ENCODE measurements at places on chromosomes 2 and 18. TPM values are rescaled to one million over a fixed set of nuclear protein-coding genes. Genes with fewer than 3 reads are reported as not detected.

The KCNK3 gene
- 25.4 TPM for total RNA-seq

The LIMS3 gene
- 3.1 TPM for total RNA-seq

The TGFA gene
- 9.1 TPM for total RNA-seq

The TWIST2 gene
- total RNA-seq = 12.2 TPM

The UGT1A6 gene
- 3.2 TPM for total RNA-seq

The SPATA3 gene
- total RNA-seq = not detected

The CACNB4 gene
- total RNA-seq = 15.3 TPM

The NPPC gene
- not detected for total RNA-seq

The PDE1A gene
- 6.3 TPM for total RNA-seq

All from upper lobe of right lung (tissue), 1 donor.